Progenitor cell of endocrine pancreas (in vitro differentiated cells): ENCODE measurements at places on chromosomes 6 and 20. TPM values are rescaled to one million over a fixed set of nuclear protein-coding genes. Genes with fewer than 3 reads are reported as not detected.

Gene POM121L2
- not detected in 2 replicates for total RNA-seq

DNA sequence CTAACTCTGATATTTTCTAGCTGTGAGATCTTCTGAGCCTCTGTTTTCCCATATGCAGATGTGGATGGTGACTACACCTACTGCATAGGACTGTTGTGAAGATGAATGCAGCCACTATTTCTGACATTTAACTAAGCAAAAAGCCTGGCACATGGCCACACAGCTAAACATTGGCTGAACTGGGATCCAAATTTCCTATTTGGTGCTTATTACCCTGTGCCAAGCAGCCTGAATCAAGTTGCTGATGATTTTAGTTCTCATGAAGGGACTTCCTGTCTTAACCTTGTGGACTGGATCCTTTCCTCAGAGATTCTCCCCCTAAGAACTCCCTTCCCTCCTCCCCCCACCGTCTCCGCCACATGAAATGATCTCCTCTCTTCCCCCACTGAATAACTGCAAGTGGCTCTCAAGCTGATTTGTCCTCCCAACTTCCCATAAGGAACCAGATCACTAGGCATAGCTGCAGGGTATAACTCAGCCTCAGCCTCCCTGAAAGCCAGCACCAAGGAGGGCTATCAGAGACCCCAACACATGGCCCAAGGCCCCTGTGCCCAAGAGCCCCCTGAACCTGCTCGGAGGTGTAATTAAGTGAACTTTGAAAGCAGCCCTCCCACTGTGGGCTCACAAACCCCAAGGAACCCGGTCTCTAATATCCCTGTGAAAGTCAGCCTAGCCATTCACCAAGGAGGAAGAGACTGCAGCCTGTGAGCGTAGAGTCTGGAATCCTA is 55.7 kb downstream of the MAFB start:
- no peak for DNase-seq

Gene CTCFL
- not detected in 2 replicates for total RNA-seq

Gene CUL9
- 57.0 and 61.1 TPM in 2 replicates for total RNA-seq

Gene TREML2
- total RNA-seq = not detected in 2 replicates

Gene DDX43
- not detected in 2 replicates for total RNA-seq

Gene CENPW
- total RNA-seq = 22.5 and 26.9 TPM in 2 replicates

DNA sequence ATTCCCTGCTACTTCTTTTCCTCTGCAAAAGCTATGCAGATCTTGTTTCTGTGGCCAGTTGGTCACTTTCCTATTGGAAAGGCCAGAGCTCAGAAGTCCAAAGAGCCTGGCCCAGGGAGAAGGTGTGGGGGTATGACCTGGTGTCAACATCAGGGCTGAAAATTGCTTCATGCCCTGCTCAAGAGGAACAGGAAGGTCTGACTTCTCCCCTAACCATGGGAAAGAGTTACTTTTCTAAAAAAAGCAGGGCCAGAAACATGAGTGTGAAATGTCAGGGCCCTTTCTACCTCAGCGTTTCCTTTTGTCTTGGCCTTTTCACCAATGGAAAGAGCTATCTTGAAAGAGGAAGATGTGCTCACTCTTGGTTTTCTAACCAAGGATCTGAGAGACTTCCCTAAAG is 117.4 kb downstream of the MAFB start:
- DNase-seq = no peak

- DNase-seq = no peak
These were observed 5.1 kb downstream of the PNRC1 start for GRCh38 chr6:89085409-89086205.

- no peak for DNase-seq
These were observed 50.4 kb downstream of the PDE7B start for GRCh38 chr6:135901774-135902524.

Gene CALHM6
- 0.75 and 1.2 TPM in 2 replicates for total RNA-seq

Gene SLCO4A1
- total RNA-seq = 2.6 and 3.6 TPM in 2 replicates

DNA sequence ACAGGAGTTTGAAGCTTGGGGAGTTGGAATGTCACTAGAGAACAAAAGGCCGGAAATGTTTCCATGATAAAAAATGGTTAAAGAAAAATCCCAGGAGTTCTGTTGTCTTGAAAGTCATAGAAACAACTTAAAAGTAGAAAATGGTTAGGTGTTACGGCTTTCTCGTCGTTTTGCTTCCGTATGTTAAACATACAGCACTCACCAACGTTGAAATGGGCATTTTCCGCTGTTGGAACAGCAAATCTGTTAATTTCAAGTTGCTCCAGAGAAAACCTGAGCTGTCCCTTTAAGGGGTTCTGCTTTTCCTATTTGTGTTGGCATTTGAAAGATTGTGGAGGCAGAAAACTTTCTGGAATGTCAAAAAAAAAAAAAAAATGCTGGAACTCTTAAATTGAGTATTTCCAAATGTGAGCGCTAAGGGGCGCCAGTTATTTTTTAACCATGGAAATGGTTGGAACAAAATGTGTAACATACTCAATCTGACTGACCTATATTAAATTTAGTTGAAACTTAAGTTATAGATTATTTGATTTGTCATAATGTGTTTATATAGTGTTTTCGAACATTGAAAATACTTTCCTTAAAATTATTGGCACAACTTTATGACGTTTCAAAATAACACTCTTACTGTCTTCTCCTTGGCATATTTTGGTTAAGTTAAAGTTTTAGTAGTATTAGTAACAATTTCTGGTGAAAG is 2.2 kb downstream of the QKI start:
- DNase-seq = no peak

Gene AMD1
- total RNA-seq = 75.0 and 75.2 TPM in 2 replicates
